ENCODE measurements at places on chromosomes 7 and 10. TPM values are rescaled to one million over a fixed set of nuclear protein-coding genes. Genes with fewer than 3 reads are reported as not detected.

The GOLGA7B gene
- total RNA-seq, result 0.08 TPM

The ACSM6 gene
- total RNA-seq, result not detected

The TAF3 gene
- 12.0 TPM for total RNA-seq

The FRAT2 gene
- 18.3 TPM for total RNA-seq
